Stimulated activated CD4-positive, alpha-beta T cell treated with anti-CD3 and anti-CD28 coated beads, Interleukin-4, amount 100 ng/mL, for 1 hour (primary cell): ENCODE measurements at places on chromosomes 12 and 14.

DNA sequence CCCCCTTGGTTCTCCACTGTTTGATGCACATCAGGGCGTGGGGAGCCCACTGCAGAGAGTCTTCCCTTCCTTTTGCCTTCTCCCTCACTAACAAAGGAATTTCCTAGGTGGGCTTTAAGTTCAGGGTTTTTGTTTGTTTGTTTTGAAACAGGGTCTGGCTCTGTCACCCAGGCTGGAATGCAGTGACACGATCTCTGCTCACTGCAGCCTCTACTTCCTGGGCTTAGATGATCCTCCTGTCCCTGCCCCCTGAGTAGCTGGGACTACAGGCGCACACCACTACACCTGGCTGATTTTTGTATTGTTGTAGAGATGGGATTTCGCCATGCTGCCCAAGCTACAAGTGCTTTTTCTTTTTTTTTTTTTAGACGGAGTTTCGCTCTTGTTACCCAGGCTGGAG lies 33.8 kb downstream of the EP400 start:
- DNase-seq, result no peak

- no peak for DNase-seq
Measured at GRCh38 chr14:102775855-102776760, 1.1 kb upstream of the TRAF3 start.

DNA sequence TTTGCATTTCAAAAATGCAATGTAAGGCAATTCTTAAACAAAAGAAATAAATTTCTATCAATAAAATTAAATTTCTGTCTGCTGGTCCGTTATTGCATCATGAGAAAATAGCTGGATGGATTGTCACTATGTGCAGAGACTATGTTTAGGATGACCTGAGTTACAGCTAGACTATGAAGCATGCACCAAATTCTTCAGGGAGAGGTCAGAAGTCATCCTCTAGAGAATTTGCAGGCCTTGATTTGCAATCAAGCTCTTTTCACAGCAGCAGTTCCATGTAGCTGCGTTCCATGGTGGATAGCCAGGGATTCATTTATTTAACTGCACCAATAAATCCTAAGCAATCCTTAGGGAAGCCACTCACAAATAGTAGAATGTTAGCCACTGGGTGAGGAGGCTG lies 253.7 kb downstream of the MSRB3 start:
- DNase-seq, result no peak

GRCh38 chr12:51827925-51828818 lies 20.3 kb downstream of the FIGNL2 start:
- DNase-seq, result peak; percentile 56

DNA sequence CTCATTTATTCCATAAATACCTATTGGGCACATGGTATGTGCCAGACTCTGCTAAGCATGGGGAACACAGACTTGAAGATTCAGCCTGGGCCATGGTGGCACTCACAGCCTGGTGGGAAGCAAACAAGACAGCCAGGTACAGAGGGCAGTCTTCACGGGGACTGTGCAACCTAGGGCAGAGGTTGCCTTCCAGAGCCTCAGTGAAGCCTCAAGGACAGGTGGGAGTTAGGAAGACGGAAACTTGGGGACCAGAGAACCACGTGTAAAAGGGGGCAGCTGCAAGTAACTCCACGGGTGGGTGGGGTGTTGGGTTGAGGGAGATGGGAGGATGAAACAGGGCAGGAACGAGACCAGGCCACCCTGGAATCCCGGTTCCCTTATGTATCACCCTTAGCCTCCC lies 980 bp upstream of the LTBR start:
- no peak for DNase-seq

DNA sequence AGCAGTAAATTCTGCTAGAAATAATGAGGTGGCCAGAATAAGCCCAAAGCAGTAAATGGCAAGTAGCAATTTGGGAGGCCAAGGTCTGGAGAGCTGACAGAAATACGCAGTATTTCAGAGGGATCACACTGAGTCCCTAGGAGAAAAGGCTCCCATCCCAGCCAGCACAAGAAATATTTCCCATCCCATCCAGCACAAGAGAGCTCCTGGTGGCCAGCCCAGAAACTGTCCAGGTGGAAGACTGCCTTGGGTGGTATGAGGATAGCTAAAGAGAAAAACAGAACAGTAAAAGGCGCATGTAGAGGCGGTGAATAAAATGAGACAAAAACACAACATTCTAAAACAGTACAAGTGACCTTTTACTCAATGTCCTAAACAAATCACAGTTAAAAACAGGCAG lies 120.7 kb downstream of the HECTD4 start:
- DNase-seq, result no peak

GRCh38 chr14:60309867-60310552 lies 61.0 kb downstream of the PPM1A start:
- no peak for DNase-seq

GRCh38 chr12:114679942-114680341 lies 4.0 kb downstream of the TBX3 start:
- DNase-seq, result no peak

DNA sequence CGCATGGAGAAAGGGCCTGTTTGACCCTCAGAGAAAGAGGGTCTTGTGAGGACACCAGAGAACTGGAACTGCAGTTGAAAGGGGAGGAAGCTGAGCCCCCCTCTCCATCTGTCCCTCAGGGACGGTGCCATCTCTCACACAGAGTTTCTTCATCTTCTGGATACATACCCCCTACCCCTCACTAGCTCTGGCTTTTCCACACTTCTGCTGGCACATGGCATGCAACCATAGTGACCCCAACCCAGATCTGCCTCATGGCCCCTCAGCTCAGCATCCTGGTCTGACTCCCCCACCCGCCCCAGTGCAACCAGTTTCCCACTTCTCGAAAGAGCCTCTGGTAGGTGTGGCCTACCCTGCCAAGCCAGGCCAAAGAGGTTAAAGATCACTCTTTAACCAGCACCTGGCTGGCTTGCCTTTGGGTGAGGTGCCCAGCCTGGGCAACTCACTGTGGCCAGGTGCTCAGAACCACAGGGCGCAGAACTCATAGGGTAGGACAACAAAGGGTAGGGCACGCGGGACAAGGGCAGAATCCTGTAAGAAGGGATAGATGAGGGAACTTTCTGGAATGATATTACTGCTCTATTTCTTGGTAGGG lies 25.8 kb downstream of the GALNT16 start:
- no peak for DNase-seq

DNA sequence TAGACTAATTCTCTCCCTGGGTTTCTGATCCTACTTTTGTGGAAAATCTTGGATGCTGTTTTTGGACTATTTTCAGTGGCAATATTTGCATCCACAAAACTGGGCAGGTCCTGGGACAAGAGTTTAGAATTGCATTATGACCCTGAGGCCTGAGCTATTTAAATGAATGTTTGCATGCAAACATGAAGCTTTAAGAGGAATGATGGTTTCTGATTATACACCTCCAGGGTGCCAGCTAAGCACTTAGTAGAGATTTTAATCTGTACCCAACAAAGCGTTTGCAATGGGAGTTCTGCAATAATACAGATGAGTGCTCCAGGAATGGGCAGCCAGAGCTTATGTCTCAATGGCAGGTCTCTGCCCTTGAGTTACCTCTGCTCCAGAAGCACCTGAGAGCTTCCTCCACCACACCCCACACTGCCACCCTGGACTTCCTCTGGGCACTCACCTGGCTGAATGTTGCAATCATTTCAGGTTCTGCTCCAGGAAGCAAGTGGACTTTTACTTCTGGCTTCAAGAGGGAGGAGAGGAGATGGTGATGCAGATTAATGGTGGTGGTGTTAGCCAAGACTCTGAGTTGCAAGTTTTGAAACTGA lies 6.0 kb upstream of the SPTLC2 start:
- no peak for DNase-seq

DNA sequence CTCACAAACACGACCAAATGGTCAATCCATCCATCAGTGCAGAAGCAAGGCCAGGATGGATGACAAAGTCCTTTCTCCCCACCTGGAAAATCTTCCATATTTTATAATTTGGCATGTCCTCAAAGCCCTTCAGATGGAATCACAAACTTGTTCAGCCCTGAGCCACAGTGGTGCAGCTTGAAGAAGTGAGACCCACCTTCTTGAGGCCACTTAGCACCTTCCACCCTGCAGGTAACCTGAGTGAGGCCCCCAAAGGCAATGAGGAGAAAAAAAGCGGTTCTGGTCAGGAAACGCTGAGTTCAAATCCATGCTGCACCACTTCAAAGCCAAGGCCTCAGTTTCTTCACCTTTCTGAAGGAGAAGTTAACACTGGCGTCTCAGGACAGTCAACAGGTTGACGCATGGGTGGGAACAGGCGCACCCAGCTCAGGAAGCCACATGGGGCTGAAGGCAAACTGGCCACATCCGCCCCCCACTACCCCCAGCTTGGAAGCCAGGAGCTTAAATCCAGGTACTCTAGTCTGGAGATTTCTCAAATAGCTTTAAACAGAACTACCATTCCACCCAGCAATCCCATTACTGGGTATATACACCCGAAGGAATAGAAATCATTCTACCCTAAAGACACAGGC lies 320.4 kb downstream of the BCL11B start:
- DNase-seq, result no peak

DNA sequence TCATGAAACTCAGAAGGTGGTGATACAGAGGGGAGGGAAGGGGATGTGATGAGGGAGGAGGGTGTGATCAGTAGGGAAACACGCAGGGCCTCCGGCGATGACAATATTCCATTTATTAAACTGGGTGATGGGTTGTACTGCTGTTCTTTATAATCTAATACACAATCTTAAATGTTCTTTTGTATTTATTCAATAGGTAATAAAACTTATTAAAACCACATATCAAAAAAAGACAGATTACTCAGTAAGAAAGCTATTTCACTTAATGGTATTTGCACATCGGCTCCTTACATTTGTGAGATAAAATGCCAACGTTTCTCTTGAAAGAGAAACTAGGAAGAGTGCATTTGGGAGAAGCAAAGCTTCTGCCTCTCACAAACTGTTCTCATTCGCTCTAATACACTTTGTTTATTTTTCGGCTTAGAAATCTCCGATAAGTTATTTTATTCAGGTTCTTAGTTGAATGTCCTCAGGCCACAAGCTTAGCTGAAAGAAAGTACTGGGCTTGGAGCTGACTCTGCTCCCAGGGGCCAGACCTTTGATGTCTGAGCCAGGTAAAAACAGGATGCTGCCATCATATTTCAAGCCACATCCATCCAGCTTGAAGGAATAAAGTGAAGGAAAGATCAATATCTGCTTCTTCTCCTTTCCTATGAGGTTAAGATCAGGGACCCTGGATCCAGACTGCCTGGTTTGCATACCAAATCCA lies 17.5 kb downstream of the STON2 start:
- no peak for DNase-seq

DNA sequence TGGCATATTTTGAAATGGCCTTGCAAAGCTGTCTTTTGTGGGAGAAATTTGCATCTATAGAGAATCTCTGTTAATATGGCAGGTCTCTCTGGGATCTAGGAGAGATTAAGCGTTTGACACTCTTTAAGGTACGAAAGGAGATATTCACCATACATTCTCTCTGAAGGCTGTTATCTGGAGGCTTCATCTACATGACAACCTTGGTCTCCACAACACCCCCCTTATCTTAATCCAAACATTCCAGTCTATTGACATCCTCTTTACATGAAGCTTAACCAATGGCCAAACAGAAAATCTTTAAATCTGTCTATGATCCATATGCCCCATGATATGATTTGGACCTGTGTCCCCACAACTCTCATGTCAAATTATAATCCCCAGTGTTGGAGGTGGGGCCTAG lies 137.4 kb downstream of the DERA start:
- DNase-seq, result no peak

- DNase-seq, result no peak
Measured at GRCh38 chr12:102722147-102722546, 194.9 kb downstream of the PAH start.
